PC-9 (cell line): ENCODE measurements at places on chromosomes 7 and 10.

GRCh38 chr7:112132051-112132694, 74.0 kb downstream of the DOCK4 start:
- H3K4me1 ChIP-seq = 0 out of 2 replicates have a peak, but pooled peaks cover 5% of the 10 kb centered on the region
- H3K27ac ChIP-seq = no peak overlapping the region
- no peaks in the 10 kb centered on the region for H3K27me3 ChIP-seq
- no peaks in the 10 kb centered on the region for H3K36me3 ChIP-seq

GRCh38 chr10:29254123-29255046, 34.5 kb upstream of the LYZL1 start:
- no peak overlapping the region for H3K4me3 ChIP-seq
- H3K4me1 ChIP-seq = peaks cover 48% of the 10 kb centered on the region
- no peak overlapping the region for H3K27ac ChIP-seq
- no peaks in the 10 kb centered on the region for H3K27me3 ChIP-seq

- no peak for DNase-seq
- no peaks in the 10 kb centered on the region for H3K36me3 ChIP-seq
- no peak overlapping the region for H3K27ac ChIP-seq
- H3K4me3 ChIP-seq = no peak overlapping the region
Observed at GRCh38 chr10:130717083-130717482, 580.9 kb downstream of the GLRX3 start.

- H3K36me3 ChIP-seq = peaks cover 4% of the 10 kb centered on the region; the same call in 1 of the 2 replicates
- H3K27ac ChIP-seq = no peak overlapping the region
- no peaks in the 10 kb centered on the region for H3K27me3 ChIP-seq
Observed at GRCh38 chr7:43767311-43767710, 8.8 kb downstream of the BLVRA start.

DNA sequence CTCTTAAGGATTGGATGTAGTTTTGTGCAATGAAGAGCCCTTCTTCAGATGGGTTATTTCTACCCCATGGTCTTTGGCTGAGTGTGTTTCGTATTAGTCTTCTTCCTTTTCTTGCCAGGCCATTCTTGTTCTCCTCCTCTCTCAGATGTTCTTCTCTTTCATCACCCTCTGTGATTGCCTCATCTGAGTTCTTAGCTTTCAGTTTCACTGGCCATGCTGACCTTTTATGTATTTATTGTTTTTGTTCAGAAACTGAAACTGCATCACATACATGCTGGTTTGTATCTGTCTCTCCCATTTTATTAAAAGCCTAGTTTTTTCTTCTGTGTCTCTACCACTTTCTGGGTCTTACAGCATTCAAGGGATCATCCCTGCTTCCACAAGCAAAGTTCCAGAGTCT, 21.7 kb upstream of the PCGF5 start:
- H3K4me3 ChIP-seq = no peak overlapping the region
- no peaks in the 10 kb centered on the region for H3K36me3 ChIP-seq
- H3K27me3 ChIP-seq = no peaks in the 10 kb centered on the region
- no peak overlapping the region for H3K27ac ChIP-seq
- no peak for DNase-seq
- H3K4me1 ChIP-seq = no peaks in the 10 kb centered on the region

DNA sequence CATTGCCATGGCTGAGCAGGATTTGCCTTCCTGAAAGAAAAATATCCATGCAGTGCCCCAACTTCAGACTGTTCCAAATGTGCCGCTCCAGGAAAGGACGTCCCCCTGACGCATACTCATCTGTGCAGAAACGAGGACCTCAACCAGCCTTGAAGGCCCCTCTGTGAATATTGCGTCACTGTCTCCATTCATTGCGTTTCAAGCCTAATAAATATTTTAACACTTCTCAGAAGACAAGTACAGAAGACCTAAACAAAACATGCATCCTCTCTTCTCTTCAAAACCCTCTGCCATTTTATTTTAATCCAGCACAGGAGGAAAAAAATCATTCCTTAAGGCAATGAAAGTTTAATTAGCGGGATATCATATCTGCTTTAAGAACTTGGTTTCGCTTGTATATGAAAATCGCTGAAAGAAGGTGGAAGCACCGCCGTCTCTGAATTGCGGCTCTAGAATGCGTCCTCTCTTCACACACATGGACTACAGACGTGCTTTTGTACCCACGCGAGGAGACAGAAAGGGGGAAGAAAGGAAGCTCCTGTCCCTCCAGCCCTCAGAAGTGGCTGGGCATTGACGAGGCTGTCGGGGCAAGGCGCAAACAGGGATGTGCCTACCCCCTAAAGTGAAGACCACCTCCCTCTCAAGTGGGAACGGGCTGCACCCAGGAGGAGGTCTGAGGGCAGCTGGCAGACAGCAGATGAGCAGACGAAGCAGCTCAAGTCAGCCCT, 36.8 kb downstream of the RGS10 start:
- no peak overlapping the region for H3K27ac ChIP-seq
- no peaks in the 10 kb centered on the region for H3K36me3 ChIP-seq
- H3K27me3 ChIP-seq = no peaks in the 10 kb centered on the region

- H3K36me3 ChIP-seq = no peaks in the 10 kb centered on the region
- no peak for DNase-seq
- H3K27me3 ChIP-seq = peaks cover 80% of the 10 kb centered on the region
- no peak overlapping the region for H3K4me3 ChIP-seq
Observed at GRCh38 chr7:50185208-50185607, 92.2 kb upstream of the ZPBP start.

DNA sequence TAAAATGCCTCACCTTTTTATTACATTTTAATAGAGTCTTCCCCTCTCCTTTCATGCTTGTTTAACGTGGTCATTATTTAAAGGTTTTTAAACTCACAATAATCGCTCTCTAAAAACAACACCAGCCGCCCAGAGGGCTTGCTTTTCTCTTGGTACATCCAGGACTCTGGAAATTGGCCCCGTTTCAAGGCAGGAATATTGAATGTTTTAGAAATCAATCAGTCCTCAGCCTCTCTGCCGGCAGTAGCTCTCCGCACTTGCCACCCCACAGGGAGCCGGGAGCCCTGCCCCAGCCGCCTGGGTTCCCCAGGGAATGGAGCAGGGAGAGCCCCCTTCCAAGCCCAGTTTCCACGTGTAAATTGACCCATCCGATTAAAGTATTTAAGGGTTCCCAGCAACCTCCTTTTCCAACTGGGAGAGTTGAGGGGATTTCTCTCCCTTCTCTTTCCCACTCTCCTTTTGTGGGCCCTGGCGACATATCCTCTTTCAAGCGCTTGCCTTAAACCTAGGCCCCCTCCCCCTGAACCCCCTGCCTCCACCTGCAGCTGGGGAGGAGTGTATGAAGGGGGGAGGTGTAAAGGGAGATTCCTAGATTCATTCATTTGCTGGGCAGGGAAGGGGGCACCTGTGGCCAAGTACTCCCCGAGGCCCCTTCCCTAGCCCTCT, 1.9 kb downstream of the FGF8 start:
- no peaks in the 10 kb centered on the region for H3K27me3 ChIP-seq
- DNase-seq = no peak
- H3K4me1 ChIP-seq = no peaks in the 10 kb centered on the region
- no peaks in the 10 kb centered on the region for H3K36me3 ChIP-seq
- H3K27ac ChIP-seq = no peak overlapping the region

DNA sequence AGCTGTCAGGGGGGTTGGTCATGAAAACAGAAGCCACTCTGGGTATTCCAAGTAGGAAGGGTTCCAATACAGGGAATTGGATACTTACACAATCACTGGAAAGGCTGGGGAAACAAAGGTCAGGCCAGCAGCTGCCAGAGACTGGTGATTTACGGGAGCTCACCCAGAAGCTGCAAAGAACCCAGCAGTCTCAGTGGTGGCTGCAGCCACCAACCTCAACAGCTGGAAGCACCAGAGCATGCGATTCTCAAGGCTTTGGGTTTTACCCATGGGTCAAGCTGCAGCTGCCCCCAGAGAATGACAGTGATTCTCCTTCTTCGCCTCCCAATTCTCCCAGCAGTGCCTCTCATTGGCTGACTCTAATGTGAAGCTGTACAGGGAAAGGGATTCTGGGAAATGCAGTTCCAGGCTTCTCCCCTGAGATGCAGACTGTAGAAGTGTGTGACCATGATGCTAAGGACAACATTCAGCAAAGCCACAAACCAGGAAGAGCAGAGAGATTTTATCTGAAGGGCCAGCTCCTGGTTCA, 107.2 kb upstream of the TCF7L2 start:
- H3K27ac ChIP-seq = no peak overlapping the region
- no peak overlapping the region for H3K4me3 ChIP-seq
- no peaks in the 10 kb centered on the region for H3K4me1 ChIP-seq

DNA sequence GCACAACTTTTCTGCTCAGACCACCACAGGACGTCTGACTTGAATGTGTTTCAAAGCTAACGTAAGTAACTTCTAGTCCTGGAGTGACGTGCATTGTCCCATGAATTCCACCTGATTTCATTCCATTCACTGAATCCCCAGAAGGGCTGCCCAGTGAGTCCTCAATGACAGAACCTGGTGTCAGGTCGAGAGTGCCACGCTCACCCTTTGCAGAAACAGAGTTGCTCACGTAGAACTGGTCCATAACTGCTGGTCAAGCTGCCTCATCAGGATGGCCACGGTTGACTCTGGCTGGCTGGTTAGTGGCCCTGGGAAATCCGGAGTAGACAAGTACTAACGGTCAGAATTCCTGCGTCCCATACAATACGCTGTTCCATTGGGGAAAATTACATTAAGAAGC, 50.6 kb upstream of the UBE3C start:
- H3K4me3 ChIP-seq = no peak overlapping the region
- no peak overlapping the region for H3K27ac ChIP-seq
- H3K4me1 ChIP-seq = no peaks in the 10 kb centered on the region
- peaks cover 62% of the 10 kb centered on the region for H3K27me3 ChIP-seq
- no peak for DNase-seq

GRCh38 chr10:89251409-89252224, at the start of gene LIPA:
TSS of gene LIPA (minus strand) at chr10:89251775. CDS start at chr10:89247648, 4,127 bp downstream.
- peak; percentile 88 for DNase-seq
- H3K4me1 ChIP-seq = peaks cover 10% of the 10 kb centered on the region; the same call in 1 of the 2 replicates
- H3K27me3 ChIP-seq = no peaks in the 10 kb centered on the region
- H3K4me3 ChIP-seq = peak within 1 kb of the TSS; percentile 89
- peak within 1 kb of the TSS; percentile 32; the same call in 1 of the 2 replicates for H3K27ac ChIP-seq

DNA sequence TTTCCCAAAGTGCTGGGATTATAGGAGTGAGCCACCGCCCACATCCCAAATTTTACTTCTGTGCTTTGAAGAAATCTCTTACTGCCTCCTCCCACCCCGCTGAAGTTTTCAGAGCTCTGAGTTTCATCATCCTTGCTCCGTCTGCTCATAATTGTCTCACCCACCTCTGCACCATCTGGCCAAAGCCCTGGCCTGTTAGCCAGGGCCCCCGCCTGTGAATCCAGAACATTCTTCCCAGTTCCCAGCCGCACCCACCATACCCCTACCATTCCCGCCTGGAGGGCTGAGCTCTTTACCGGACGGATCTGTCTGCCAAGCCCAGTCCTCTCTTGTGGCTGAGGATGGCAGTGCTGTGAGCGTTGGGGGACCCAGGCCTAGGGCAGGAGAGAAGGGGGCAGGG, 14.5 kb downstream of the SSC4D start:
- no peak for DNase-seq
- H3K36me3 ChIP-seq = no peaks in the 10 kb centered on the region
- H3K27ac ChIP-seq = no peak overlapping the region
- peaks cover 11% of the 10 kb centered on the region for H3K4me1 ChIP-seq

DNA sequence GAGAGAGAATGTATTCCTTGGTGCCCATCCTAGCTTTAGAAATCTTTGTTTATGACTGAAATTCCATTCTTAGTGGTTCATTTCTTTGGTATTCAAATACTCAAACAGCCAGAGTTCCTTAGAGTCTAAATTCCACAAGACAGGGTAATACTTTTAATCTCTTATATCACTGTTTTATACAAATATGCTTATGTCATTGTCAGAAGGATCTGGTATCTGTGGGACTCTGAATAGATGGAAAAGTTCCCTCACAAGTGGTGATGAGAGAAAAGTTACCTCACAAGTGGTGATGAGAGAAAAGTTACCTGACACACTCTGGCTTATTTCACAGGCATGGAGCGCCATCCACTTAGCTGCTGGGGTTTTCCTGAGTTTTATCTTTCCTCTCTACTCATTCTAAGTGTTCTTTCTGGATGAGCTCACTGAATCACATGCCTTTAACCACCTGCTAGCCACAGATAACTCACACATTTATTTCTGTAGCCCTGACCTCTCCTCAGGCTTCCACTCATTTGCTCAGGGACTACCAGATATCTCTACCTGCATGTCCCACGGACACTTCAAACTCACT, 784.0 kb downstream of the SUGCT start:
- H3K27me3 ChIP-seq = no peaks in the 10 kb centered on the region
- no peak overlapping the region for H3K4me3 ChIP-seq
- no peaks in the 10 kb centered on the region for H3K36me3 ChIP-seq
- H3K27ac ChIP-seq = peak overlapping the region; percentile 85

- DNase-seq = no peak
- no peak overlapping the region for H3K4me3 ChIP-seq
- H3K4me1 ChIP-seq = 0 out of 2 replicates have a peak, but pooled peaks cover 9% of the 10 kb centered on the region
- H3K27me3 ChIP-seq = no peaks in the 10 kb centered on the region
- no peak overlapping the region for H3K27ac ChIP-seq
Observed at GRCh38 chr10:75538144-75538543, 106.7 kb downstream of the LRMDA start.

DNA sequence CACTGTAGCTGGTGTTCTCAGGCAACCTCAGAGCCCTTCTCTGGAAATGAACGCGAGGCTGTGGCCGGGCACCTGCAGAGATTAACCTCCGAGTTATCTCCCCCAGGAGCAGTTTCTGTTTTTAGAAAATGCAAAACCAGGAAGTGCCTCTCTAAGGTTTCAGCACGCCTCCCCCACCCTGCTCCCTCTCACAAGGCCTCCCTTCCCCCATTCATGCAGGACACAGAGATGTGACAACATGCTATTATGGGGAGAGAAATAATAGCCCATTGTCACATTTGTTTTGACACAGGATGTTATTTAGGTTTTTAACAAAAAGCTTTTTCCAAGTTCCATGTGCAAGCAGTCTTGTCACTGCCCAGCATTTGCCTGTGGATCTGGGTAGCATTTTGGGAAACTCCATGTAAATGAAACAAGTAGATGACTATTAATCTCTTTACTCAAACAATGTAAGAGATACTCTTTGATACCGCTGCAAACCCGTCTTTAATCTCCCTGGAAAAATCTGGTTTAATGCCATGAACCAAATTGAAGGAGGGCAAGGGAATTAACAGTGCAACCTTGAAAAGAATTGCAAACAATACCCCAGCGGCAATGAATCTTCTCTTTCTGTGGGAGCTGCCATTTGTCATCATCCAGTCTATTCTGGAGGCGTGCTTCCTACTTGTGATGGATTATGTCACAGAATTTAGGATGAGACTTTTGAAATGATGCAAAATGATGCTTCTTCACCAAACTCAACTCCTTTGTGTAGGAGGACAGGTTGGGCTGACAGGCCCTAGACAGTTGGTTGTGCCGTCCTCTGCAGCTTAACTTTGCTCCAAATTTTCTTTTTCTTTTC, 86.5 kb upstream of the NMT2 start:
- H3K36me3 ChIP-seq = no peaks in the 10 kb centered on the region
- DNase-seq = no peak
- H3K27me3 ChIP-seq = peaks cover 80% of the 10 kb centered on the region
- H3K4me3 ChIP-seq = no peak overlapping the region
- no peaks in the 10 kb centered on the region for H3K4me1 ChIP-seq
